ENCODE measurements at places on chromosomes 16 and 17.
A peak's percentile ranks its signal among the peaks of the same experiment; 100 is the strongest.

DNA sequence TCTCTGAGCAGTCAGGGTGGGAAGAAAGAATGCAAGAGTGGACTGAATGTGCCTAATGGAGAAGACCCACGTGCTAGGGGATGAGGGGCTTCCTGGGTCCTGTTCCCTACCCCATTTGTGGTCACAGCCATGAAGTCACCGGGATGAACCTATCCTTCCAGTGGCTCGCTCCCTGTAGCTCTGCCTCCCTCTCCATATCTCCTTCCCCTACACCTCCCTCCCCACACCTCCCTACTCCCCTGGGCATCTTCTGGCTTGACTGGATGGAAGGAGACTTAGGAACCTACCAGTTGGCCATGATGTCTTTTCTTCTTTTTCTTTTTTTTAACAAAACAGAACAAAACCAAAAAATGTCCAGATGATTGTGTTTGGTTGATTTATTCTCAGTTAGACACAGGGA, 14.1 kb downstream of the IGFBP4 start:
- no peak for DNase-seq

- no peak for DNase-seq
Measured at GRCh38 chr17:7695586-7695985, 7.3 kb downstream of the WRAP53 start.

- no peak for DNase-seq
Measured at GRCh38 chr16:3000540-3000939, 12.2 kb upstream of the CLDN9 start.

DNA sequence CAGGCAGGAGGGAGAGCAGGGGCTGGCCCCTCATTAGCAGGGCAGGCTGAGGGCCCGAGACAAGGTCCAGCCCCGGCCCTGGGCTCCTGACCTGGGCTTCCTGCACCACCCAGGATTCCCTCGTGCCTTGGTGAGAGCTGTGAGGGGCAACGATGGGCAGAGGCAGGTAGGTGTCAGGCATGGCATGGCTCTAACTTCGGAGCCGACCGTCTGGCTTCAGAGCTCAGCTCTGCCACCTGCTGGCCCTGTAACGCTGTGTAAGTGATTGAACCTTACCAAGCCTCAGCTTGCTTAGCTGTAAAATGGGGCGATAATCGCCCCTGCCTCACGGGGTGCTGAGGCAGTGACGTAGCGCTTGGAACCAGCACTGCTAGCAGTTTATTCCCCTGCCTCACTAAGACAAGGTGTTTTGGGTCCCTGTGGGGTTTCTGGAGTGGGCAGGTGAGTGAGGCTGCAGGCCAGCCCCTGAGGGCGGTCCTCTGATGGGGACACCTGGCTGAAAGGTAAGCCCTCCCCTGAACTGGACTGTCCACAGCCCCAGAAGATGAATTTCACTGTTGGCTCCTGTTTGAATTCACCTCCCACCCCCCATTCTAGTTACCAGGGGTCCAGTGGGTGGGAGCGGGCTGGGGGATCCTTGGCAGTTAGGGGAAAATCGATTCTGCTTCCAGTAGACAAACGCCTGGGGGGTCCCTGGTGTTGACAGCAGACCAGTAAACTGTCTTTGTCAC, 184.8 kb upstream of the GSE1 start:
- DNase-seq, result peak; percentile 59

- no peak for DNase-seq
Measured at GRCh38 chr17:77462553-77463497, 322.1 kb downstream of the SEC14L1 start.

DNA sequence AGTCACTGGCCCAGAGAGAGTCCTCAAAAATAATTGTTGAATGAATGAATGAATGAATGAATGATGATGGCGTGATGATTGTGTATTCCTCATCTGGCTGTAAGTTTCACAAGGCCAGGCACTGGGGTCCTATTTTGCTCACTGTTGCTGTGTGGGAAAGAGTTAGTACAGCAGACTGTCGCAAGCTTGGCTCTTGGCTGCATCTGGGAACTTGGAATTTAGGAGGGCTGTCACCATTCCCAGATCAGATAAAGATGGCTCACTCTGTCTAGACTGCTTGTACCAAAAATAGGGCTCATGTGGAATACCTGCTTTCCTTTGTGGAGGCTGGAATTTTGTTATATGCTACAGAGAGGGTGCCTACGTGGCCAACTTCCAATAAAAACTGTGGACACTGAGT, 530.6 kb downstream of the WWOX start:
- DNase-seq, result no peak

DNA sequence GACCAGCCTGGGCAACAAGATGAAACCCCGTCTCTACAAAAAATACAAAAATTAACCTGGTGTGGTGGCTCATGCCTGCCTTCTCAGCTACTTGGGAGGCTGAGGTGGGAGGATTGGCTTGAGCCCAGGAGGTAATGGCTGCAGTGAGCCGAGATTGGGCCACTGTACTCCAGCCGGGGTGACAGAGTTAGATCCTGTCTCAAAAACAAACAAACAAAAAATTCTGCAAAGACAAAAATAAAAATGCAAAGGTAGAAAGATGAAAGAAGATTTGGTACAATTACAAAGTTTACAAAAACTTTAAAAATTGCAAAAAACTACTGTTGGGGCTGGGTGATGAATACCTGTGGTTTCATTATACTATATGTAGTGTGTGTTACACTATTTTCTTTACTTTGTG, 5.5 kb upstream of the CDH1 start:
- no peak for DNase-seq

GRCh38 chr16:81818568-81818896, 39.4 kb downstream of the PLCG2 start:
- no peak for DNase-seq

DNA sequence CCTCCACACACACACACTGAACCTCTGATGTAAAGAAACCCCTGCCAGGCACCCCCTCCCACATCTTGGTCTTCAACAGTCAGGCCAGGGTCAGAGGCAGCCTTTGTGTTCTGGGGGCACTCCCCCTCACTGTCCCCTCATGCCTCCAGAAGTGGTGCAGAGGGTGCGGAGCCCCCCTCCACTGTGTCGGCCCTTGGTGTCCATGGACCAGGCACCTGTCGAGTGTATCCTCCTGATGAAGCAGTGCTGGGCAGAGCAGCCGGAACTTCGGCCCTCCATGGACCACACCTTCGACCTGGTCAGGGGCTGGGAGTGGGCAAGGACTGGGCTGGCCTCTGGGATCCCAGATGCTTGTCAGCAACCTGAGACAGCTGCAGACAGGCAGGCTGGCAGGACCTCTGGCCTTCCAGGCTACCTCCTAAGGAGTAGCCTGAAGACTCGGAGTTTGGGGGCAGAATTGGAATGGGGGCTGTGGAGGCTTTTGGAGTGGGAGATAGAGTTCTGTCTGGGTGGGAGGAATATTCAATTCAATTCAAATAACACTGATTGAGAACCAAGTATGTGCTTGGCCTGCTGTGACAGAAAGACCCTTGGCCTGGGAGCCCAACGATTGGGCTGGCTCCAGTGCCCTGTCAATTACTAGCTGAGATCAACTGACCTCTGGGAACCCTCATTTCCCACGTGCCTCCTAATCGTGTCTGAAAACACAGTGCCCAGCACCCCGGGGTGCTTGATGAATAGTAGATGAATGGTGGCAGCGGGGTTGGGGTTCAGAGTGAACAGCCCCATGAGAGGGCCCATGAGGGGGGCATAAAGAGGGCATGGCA, 11.5 kb downstream of the GUCY2D start:
- DNase-seq, result no peak

- no peak for DNase-seq
Measured at GRCh38 chr17:17309356-17309755, 6.2 kb downstream of the NT5M start.

DNA sequence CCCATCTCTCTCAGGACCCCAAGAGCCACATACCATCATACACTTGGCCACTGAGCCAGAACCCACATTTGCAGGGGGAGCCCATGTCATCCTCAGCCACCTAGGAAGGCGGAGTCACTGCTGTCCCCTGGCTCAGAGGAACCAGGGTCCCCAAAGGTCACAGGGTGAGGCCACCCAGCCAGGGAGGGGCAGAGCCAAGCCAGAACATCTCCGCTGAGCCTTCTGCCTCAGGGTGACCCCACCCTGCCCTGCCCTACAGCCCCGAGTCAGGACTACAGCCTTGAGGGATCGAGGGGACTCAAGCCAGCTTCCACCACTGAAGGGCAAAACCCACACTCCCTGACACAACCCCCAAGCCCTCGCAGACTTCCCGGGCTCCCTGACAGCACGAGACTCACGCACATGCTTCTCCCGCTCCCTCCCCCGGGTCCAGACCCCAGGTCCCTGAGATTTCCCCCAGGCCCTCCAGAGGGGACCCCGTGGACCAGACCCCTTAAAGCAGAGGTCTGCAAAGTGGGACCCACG, 17.4 kb downstream of the PIEZO1 start:
- no peak for DNase-seq

- no peak for DNase-seq
Measured at GRCh38 chr16:11795887-11796226, 1.2 kb downstream of the ZC3H7A start.

GRCh38 chr17:77391668-77392375, 251.1 kb downstream of the SEC14L1 start:
- DNase-seq, result peak; percentile 26

GRCh38 chr16:21175397-21175796, 16.9 kb downstream of the LDAF1 start:
- DNase-seq, result no peak

DNA sequence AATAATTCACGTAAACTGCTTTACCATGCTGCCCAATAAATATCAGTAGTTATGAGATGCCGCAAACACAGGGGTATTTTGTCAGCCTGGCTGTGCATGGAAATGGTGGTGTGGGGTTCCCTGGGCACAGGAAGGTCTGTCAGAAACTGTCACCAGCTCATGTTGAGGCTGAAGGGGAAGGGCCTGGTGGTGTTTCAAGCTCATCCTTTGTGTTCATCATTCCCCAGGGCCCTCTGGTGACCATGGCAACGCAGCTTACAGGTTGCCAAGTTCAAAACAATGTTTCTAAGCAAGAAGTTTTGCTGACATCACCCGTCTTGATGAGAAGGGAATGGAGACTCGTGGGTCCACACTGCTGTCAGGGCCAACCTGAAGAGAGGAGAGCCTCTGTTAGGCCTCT, 348.9 kb upstream of the C16orf82 start:
- DNase-seq, result no peak

GRCh38 chr16:11737713-11738112, 4.9 kb downstream of the TXNDC11 start:
- DNase-seq, result no peak

DNA sequence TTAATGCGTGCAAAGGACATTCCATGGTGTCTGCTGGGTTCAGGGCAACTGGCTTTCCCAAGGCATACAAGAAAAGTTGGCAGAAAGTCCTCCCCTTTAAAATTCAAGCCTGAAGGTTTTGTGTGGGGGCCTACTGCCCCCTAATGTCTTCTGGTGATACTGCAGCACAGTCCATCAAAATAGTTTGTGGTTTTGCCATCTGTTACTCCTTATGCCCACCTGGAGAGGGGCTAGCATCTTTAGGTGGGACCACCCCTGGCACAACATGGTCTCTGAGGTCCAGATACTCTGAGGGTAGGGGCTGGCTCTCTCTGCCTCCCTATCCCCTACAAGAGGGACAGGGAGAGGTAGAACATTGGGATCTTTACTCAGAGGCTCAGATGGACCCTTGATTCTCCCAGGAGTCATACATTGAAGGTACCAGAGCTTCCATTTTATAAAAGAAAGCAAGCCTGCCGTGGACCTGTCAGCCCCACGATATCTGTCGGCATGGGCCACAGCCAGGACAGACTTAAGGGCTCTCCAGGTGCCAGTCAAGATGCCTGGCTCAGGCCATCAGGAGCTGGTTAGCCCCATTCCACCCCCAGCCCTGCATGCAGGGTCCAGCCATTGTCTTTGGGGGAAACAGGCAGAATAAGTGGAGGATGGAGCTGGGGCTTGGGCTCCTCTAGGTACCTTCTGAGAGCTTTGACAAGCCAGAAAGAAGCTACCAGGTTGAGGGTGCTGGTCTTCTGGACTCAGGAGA, 6.3 kb downstream of the ESRP2 start:
- DNase-seq, result peak; percentile 65

All from CD4-positive, alpha-beta T cell treated with Interferon alpha-2 for 1 hour (primary cell).